Dorsolateral prefrontal cortex (tissue), 122 donors: ENCODE measurements at places on chromosomes 16 and 17.
A peak's percentile ranks its signal among the peaks of the same experiment; 100 is the strongest.

GRCh38 chr17:1683459-1683858 is 1.2 kb downstream of the PRPF8 start:
- DNase-seq = no peak

GRCh38 chr17:34386343-34386696 is 23.3 kb upstream of the CCL1 start:
- DNase-seq = no peak

GRCh38 chr17:6927290-6928126 is 68.3 kb upstream of the ALOX12 start:
- no peak for DNase-seq

DNA sequence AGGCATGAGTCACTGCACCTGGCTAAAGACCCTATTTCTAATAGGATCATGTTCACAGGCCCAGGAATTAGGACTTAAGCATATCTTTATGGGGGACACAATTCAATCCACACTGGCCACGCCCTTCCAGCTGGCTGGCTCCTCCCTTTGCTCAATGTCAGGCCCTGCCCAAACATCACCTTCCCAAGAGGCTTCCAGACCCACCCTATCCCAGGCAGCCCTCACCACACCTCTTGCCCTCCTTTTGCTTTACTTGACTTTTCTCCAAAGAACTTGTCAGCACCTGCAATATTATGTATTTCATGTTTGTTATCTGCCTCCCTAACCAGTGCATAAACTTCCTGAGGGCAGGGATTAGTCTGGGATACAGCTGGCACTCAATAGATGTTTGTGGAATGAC is 109.6 kb upstream of the CDH5 start:
- no peak for DNase-seq

- no peak for DNase-seq
These were observed 1.1 kb downstream of the CLUAP1 start for GRCh38 chr16:3501783-3502400.

GRCh38 chr16:18797746-18798145 is 3.6 kb downstream of the ARL6IP1 start:
- DNase-seq = no peak

- no peak for DNase-seq
These were observed 291.2 kb downstream of the IRX3 start for GRCh38 chr16:53995378-53995777.

- no peak for DNase-seq
These were observed 189.9 kb downstream of the IRF8 start for GRCh38 chr16:86088816-86089215.

GRCh38 chr17:31248986-31249834 is 47.8 kb downstream of the OMG start:
- DNase-seq = no peak

GRCh38 chr16:6969594-6969993 is 363.1 kb upstream of the RBFOX1 start:
- DNase-seq = no peak

DNA sequence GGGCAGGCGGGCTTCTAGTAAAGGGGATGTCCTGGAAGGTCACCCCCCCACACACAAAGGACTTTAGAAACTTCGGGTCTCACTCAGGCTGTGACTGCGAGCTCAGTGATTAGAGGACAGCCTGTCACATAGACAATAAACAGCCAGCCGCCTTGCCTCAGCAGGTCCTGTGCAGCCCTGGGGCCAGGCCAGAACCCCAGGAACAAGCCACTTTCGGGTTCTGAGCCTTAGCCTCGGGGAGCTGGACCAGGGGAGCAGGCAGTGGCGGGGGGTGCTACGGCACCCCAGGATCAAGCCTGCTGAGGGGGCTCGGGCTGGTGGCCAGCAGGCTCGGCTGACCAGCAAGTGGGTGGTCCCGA is 1.1 kb downstream of the GAS7 start:
- no peak for DNase-seq

- no peak for DNase-seq
These were observed 31.7 kb downstream of the CRISPLD2 start for GRCh38 chr16:84851192-84852127.

GRCh38 chr16:11514283-11514682 is 72.4 kb downstream of the LITAF start:
- DNase-seq = no peak

DNA sequence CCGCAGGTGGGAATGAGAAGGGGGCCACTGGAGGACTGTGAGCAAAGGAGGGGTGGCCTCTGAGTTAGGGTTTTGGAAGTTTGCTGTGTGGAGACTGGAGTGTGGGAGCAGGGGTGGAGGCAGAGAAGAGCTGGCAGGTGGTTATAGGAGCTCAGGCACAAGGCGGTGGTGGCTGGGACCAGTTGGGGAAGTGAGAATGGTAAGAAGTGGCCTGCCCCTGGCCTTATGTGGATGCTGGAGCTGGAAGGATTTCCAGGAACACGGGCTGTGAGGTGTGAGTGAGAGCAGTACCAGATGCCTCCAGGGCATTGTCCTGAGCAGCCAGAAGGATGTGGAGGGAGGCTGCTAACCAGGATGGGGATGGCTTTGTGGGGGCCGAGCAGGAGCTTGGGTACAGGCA is 277.2 kb downstream of the SNX29 start:
- no peak for DNase-seq

GRCh38 chr16:4593086-4593485 is 21.6 kb downstream of the UBALD1 start:
- DNase-seq = no peak

DNA sequence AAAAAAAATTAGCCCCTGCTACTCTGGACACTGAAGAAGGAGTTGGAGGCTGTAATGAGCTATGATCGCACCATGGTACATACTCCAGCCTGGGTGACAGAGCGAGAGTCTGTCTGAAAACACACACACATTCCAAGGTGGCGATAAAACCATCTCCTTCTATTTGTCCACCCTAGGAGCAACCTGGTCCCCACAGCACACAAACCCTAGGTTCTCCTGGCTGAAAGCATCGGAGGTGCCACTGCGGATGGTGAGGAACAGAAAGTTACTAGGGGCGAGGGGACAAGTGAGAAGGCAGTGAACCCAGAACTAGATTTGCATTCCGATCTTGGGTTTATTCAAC is 1.4 kb upstream of the ECI1 start:
- DNase-seq = no peak

GRCh38 chr17:47203984-47204721 is 5.0 kb upstream of the MYL4 start:
- DNase-seq = no peak

DNA sequence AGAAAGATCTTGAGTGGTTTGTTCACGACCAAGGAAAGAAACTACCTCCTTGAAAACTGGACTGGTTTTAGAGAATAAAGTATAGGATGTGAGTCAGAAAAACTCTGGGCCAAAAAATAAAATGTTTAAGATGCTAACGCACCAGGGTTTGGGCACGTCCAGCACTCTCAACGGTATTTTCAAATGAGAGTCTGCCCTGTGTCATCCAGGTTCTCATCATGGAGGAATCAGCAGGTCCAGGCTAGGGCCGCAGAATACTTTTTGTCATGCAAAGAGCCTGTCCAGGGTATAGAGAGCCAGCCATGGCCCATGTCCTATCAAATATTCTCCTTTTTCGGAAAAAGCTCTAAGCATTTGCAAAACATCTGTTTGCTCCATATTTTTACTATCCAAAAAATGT is 2.4 kb downstream of the NXN start:
- DNase-seq = no peak

DNA sequence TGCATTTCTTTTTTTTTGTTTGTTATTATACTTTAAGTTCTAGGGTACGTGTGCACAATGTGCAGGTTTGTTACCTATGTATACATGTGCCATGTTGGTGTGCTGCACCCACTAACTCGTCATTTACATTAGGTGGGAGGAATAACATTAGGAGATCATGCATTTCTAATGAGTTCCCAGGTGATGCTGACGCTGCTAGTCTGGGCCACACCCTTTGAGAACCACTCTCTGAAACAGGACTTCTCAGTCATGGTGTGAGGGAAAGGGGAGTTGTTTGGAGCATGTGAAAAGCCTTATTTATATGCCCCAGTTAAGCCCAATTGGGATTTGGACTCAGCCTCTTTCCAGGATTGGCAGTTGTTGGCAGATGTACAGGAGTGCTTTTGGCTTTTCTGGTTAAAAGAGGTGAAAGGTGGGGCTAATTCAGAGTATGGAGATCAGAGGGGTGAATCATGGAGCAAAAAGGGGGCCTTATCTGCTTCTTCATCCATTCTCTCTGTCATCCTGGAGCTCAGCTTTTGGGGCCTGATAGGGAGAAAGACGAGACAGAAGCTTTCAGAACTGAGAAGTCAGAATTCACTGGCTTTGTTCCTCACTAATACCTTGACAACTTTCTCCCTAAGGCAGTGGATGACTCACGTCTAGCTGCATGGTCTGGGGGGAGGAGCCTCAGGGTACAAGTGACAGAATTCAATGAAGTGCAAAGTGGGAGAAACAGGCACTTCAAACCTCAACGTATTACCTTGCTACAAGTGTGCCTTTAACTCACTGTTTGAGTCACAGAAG is 180.0 kb upstream of the CACNG3 start:
- no peak for DNase-seq

DNA sequence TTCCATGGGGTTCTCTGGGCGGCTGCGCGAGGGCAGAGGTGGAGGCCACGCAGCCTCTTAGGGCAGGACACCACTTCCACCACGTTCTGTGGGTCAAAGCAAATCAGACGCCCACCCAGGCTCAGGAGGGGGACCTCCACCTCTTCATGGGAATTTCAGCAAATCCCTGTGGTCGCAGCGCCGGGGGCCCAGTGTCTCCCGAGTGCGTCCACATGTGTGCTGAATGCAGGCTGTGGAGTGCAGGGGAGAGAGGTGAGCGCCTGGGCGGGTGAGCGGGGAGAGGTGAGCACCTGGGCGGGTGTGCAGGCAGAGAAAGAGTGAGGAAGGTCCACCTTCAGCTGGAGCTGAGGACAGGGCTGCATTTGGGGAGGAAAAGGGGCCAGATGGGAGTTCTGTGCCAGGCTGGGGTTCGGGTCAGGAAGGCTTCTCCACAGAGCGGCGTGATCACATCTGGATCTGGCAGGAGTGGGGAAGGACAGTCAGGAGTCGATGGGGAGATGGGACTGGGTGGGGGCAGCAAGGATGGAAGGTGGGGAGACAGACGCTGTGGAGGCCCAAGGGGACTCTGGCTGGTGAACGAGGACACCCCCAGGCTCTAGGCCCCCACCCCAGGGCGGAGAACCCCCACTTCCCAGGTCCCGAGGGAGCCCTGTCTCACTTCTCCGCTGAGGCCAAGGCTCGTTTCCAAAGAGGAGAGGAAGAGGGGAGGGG is 36.8 kb upstream of the CBFA2T3 start:
- no peak for DNase-seq

GRCh38 chr16:54655121-54655590 is 275.5 kb upstream of the IRX5 start:
- no peak for DNase-seq

DNA sequence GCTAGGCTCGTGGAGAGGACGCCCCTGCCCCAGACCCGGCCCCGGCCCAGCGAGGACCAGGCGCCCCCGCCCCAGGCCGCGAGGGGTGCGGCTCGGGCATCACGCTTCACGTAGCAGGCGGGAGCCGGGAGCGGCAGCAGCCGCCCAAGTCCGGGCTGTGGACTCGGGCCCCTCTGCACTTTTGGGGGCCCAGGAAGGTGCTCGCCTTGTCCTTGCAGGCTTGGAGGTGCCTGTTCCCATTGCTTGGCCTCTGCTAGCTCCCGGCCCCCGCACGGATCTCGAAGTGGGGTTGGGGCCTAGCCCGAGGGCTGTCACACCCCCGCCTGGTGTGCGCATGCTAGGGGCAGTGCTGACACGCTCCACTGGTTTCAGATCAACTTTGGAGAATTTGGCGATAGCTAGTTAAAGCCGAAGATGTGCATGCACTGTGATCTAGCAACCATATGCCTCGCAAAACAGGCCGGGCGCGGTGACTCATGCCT is 55.7 kb downstream of the WSB1 start:
- DNase-seq = no peak

GRCh38 chr17:27241346-27241946 is 52.5 kb upstream of the WSB1 start:
- no peak for DNase-seq

DNA sequence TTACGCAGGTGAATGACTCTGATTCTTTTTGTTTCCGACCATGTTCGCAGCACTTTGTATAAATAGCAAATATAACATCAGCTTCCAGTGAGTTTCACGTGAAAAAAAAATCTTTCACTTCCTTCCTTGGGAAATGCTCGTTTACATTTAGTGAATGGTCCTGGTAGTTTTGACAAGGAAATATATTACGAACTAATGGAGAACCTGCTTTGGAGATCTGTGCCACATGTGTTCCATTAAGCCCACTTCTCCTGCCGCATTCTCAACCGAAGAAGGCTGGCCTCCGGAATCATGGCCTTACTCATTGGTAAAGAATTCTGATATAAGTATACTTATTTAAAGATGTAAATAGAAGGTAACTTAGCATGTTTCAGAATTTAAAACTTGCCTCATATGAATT is 3.6 kb downstream of the CRAMP1 start:
- DNase-seq = no peak

DNA sequence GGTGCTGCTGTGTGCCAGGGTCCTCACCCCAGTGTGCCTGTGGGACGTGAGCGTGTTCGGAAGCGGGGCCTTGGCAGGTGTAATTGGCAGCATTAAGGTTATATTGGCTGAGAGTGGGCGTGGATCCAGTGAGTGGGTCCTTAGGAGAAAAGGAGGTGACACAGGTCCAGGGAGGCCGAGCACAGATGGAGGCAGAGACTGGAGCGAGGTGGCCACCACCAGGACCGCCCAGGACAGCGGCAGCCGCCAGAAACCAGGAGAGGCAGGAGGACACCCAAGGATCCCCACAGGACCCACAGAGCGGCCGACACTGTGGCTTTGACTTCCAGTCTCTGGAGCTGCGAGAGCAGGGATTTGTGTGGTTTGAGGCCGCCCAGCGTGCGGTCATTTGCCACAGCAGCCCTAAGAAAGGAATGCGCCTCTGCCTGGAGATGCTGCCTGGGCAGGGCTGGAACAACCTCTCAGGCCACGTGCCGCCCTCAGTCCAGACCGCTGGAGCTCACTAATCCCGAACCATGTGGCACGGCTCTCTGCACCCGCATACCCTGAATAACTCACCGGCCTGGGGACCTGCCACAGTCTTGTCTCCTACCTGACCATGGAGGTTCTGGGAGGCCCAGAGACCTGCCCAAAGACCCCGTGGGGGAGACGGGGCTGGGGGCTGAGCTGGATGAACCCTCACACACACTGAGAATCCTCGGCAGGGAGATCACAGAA is 45.4 kb downstream of the SOX8 start:
- peak; percentile 66 for DNase-seq

- no peak for DNase-seq
These were observed 4.8 kb downstream of the ADAP2 start for GRCh38 chr17:30926516-30926915.
